ENCODE measurements at places on chromosomes 4 and X. TPM values are rescaled to one million over a fixed set of nuclear protein-coding genes. Genes with fewer than 3 reads are reported as not detected.

SERTM2 gene
- not detected for total RNA-seq

LGI2 gene
- not detected for total RNA-seq

FREM3 gene
- total RNA-seq: not detected

CDKL2 gene
- total RNA-seq: 0.36 TPM

SYTL5 gene
- not detected for total RNA-seq

SSX4B gene
- not detected for total RNA-seq

ARHGEF38 gene
- total RNA-seq: not detected

GALNT7 gene
- 17.3 TPM for total RNA-seq

GLRA3 gene
- not detected for total RNA-seq

SEC24B gene
- 29.5 TPM for total RNA-seq

RIBC1 gene
- total RNA-seq: 1.5 TPM

LPAR4 gene
- total RNA-seq: not detected

Data from natural killer cell treated with Interleukin-12 subunit alpha and Interleukin-12 subunit beta and Interleukin-15 and Interleukin-18, amount 100 ng/mL, for 72 hours (primary cell).